ENCODE measurements at places on chromosomes 2 and 18.
A peak's percentile ranks its signal among the peaks of the same experiment; 100 is the strongest.

DNA sequence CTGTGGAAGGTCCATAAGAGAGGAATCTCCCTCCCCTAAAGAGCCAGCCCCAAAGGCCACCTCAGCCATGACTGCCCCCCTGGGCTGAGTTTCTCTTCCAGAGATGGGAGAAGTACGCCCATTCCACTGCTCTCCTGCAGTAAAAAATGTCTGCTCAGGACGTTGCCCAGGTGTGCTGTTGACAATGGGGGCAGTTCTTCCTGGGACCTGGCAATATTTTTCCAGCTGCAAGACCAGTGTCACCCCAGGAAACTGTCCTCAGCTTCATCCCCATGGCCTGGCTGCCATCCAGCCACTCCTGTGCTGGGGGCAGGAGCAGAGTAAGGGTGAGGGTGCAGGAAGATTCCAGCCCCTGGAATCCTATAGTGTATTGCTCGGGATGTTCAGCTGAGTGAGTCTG is 14.3 kb downstream of the CELF4 start:
- no peak for DNase-seq

- no peak for DNase-seq
Observed at GRCh38 chr2:67596871-67597270, 199.7 kb downstream of the ETAA1 start.

GRCh38 chr2:201786471-201786870 is 5.7 kb upstream of the ALS2 start:
- DNase-seq = no peak

GRCh38 chr2:27664622-27665363 is 1.1 kb downstream of the SLC4A1AP start:
- no peak for DNase-seq

GRCh38 chr18:41828137-41828536 is 126.9 kb upstream of the PIK3C3 start:
- DNase-seq = no peak

GRCh38 chr2:56232912-56233311 is 49.1 kb downstream of the CCDC85A start:
- no peak for DNase-seq

- DNase-seq = peak; percentile 88
Observed at GRCh38 chr18:79988451-79989194, at the start of gene TXNL4A. Gene TXNL4A (minus strand): TSS chr18:79988563. CDS start chr18:79988392, 171 bp downstream.

- peak; percentile 83 for DNase-seq
Observed at GRCh38 chr2:54360055-54360792, 95.9 kb upstream of the SPTBN1 start.

DNA sequence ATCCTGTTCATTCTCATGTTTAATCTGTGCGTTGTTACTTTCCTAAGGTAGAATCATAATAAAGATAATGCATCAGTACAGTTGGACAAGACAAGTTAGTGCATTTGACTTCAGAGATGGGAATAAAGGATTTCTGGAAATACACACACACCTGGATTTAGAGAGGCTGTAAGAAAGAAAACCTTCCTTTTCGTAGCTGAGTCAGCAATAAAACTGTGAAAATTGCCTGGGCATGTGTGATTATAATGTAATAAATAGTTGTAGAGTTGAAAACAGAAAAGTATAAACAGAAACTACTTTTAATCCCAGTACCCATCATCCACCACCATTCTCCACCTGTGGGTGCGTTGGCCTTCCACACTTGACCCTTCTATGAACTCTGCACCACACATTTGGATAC is 15.4 kb downstream of the CFAP53 start:
- DNase-seq = no peak

- DNase-seq = no peak
Observed at GRCh38 chr2:75464348-75464946, 96.3 kb downstream of the EVA1A start.

GRCh38 chr2:232658217-232658785 is 24.9 kb downstream of the EFHD1 start:
- no peak for DNase-seq

DNA sequence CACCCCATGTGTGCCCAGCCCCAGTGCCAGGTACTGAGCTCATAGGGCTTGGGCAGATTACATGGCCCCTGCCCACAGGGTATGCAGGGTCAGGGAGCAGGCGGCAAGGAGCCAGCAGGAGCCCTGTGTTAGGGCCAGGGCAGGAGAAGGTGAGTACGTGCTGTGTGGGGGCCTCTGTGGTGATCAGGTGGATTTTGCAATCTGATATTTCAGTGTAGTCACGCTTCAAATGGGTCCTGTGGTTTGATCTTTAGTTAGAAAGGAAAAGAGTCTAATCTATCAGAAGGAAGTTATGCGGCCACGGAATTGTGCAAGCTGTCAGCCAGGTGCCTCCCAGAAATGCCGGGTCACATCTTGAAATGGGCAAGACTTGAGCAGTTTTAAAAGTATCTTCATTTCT is 13.9 kb downstream of the UBE2F start:
- DNase-seq = no peak

DNA sequence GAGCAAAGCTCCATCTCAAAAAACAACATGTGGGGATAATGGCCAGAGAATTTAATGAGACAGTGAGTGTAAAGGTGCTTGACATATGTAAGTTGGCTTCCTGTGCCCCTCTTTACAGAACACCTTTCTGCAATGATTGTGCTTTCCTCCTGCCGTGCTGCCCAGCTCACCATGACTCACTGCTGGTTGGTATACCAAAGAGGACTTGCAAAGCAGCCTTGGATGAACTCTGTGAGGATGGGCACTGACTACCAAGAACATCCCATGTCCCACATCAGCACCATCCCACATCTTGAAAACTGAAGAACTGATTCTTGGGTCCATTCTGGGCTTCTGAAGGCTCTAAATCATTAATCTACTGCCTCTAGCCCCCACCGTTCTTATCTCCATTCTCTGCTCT is 52.2 kb downstream of the NGEF start:
- DNase-seq = no peak

DNA sequence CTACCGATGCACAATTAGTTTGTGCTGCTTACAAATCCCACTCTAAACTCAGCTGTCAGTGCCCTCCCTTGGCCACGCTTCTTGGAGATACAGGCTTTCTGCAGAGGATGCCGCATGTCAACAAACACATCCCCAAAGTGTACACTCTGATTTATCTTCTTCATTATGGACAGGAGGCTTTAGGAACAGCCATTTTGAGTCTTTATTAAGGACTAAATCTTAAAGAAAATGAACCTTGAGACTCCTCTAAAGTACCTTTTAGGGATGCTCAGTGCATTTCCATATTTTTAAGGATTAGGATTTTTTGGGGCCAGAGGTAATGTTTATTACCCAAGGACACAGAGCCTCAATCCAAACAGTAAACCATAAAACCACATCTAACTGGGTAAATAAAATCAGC is 6.0 kb downstream of the EDAR start:
- DNase-seq = no peak

- DNase-seq = no peak
Observed at GRCh38 chr2:146129231-146129630, 1609.3 kb upstream of the ZEB2 start.

- no peak for DNase-seq
Observed at GRCh38 chr2:191786694-191787093, 60.2 kb downstream of the CAVIN2 start.

- DNase-seq = no peak
Observed at GRCh38 chr18:53799134-53799533, 425.3 kb downstream of the MBD2 start.

- DNase-seq = no peak
Observed at GRCh38 chr18:69870736-69871135, 76.9 kb downstream of the CD226 start.

- DNase-seq = no peak
Observed at GRCh38 chr18:25985707-25986394, 104.6 kb downstream of the SS18 start.

- DNase-seq = no peak
Observed at GRCh38 chr2:158378926-158379325, 77.6 kb downstream of the CCDC148 start.

- DNase-seq = no peak
Observed at GRCh38 chr18:74806700-74807416, 209.2 kb downstream of the ZNF407 start.

DNA sequence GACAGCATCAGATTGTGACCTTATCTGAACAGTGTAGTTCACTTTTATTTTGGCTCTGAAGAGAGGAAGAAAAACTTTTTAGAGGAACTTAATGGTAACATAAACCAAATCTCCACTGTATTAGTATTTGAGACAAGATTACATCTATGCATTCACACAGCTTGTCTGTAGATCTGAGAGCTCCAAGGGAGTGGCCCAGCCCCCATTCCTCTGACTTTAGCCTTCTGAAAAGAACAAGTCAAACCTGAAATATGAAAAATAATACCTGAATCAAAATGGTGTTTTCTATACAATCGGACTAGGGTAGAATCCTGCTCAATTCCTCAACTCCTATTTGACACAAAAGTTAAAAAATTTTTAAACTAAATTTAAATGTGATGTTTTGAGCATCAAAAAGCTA is 23.1 kb downstream of the STARD7 start:
- DNase-seq = no peak

GRCh38 chr2:107411267-107411666 is 415.4 kb upstream of the RGPD4 start:
- no peak for DNase-seq

GRCh38 chr18:11034884-11035283 is 114.5 kb downstream of the PIEZO2 start:
- DNase-seq = no peak

DNA sequence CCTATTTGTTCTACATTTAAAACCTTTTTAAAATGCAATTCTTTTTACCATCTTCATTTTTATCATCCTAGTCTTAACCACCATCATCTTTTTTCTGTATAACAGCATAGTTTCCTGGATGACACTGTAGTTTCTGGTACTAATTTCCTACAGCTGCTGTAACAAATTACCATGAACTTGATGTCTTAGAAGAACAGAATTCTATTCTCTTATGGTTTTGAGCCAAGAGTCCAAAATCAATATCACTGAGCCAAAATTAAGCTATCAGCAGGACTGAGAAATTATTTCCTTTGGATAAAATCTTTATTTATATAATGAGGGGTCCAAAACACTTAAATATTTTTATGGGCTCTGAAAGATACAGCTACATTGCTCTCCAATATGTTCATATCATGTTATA is 539.3 kb downstream of the METTL4 start:
- DNase-seq = no peak
